Immature natural killer cell (primary cell): ENCODE measurements at places on chromosomes 2 and 18.

DNA sequence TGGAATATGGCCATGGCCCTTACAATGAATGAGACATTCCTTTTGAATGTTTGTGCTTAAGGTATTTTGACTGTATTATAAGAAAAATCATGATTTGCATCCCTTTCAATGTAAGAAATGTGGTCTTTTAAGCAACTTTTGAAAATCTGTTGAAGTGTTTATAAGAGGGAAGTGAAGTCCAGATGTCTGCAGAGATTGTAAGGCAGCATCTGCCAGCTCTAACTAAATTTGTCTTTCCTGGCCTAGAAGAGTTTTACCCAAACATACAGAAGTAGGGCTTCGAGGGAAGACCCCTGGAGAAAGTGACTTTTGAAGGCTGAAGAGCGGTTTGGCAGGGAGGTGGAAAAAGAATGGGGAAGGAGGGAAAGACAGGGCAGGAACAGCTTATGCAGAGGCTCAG, 12.2 kb downstream of the EML6 start:
- no peak overlapping the region for H3K27ac ChIP-seq
- H3K4me1 ChIP-seq, result no peaks in the 10 kb centered on the region
- H3K27me3 ChIP-seq, result peaks cover 7% of the 10 kb centered on the region
- H3K36me3 ChIP-seq, result no peaks in the 10 kb centered on the region

- no peak overlapping the region for H3K4me3 ChIP-seq
- DNase-seq, result no peak
- no peaks in the 10 kb centered on the region for H3K36me3 ChIP-seq
- no peaks in the 10 kb centered on the region for H3K4me1 ChIP-seq
Measured at GRCh38 chr2:52886556-52886955, 881.0 kb upstream of the CHAC2 start.

DNA sequence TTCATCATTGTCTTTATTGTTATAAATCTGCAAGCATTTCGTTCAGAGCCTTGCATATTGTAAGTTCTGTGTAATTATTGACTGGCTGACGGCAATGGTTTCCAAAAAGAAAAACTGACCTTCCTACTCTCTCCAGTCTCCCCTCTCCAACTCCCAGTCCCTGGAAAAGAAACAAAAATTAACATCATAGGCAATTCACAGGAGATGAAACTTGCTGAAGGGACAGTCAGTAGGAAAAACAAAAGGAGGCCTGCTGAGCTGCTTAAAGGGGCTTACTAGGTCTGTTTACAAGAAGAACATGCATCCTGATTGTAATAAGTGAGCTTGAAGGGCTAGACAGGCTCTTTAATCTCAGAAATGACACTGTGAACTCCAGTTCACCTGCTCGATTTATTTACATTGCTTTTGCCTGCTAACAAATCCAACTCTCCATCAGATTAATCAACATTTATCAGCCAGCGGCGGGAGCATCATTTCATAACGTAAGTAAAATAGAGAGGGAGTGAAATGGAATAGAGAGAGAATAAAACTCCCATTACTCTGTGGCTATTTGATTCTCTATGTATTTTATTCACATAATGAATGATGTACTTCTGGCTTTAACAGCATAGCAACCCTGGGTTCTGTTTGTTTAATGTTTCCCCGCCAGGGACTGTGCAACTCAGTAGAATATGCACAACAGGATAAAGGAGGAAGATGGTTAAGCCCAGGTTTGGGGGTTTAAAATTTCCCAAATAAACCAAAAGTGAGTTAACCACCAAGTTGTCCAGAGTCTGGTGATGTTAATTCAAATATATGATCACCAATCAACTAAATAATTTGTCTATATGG, 256.7 kb upstream of the SETBP1 start:
- no peak for DNase-seq
- H3K27me3 ChIP-seq, result peaks cover 2% of the 10 kb centered on the region
- H3K27ac ChIP-seq, result no peak overlapping the region

- no peak for DNase-seq
- H3K4me1 ChIP-seq, result peaks cover 5% of the 10 kb centered on the region
- no peaks in the 10 kb centered on the region for H3K36me3 ChIP-seq
- H3K27me3 ChIP-seq, result peaks cover 3% of the 10 kb centered on the region
- no peak overlapping the region for H3K4me3 ChIP-seq
Measured at GRCh38 chr18:48728204-48728833, 189.5 kb downstream of the CTIF start.

- peaks cover 21% of the 10 kb centered on the region for H3K4me1 ChIP-seq
- peaks cover 6% of the 10 kb centered on the region for H3K27me3 ChIP-seq
- no peaks in the 10 kb centered on the region for H3K36me3 ChIP-seq
- peak overlapping the region; percentile 66 for H3K4me3 ChIP-seq
- H3K27ac ChIP-seq, result no peak overlapping the region
- no peak for DNase-seq
Measured at GRCh38 chr2:58429014-58429875, 188.1 kb upstream of the FANCL start.

- H3K4me3 ChIP-seq, result no peak overlapping the region
- no peak for DNase-seq
- no peaks in the 10 kb centered on the region for H3K27me3 ChIP-seq
- H3K27ac ChIP-seq, result no peak overlapping the region
- H3K4me1 ChIP-seq, result peaks cover 20% of the 10 kb centered on the region
Measured at GRCh38 chr2:203022751-203023150, 8.1 kb downstream of the NBEAL1 start.

DNA sequence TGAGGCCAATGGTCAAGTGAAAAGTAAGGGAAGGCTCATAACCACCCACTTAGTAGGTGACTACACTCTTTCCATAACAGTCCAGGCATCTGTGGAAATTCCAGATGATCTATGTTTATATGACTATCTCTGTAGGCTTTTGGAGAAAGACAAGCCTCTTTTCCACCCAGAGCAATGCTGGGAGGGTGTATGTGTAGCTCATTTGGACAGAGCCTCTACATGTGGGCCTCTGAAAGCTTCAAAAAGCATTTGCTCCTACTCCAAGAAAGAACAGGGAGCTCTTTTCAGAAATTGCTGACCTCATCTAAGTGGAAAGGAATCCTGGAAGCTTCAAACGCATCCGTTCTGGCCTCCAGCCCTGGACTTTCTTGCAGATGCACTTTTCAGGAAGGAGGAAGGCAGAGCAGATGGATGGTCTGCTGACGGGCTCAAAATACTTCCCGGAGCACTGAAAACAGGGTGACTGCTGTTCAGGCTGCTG, 308.7 kb downstream of the LRATD1 start:
- DNase-seq, result no peak
- no peak overlapping the region for H3K27ac ChIP-seq
- no peaks in the 10 kb centered on the region for H3K4me1 ChIP-seq
- H3K36me3 ChIP-seq, result no peaks in the 10 kb centered on the region
- no peaks in the 10 kb centered on the region for H3K27me3 ChIP-seq
- H3K4me3 ChIP-seq, result no peak overlapping the region

DNA sequence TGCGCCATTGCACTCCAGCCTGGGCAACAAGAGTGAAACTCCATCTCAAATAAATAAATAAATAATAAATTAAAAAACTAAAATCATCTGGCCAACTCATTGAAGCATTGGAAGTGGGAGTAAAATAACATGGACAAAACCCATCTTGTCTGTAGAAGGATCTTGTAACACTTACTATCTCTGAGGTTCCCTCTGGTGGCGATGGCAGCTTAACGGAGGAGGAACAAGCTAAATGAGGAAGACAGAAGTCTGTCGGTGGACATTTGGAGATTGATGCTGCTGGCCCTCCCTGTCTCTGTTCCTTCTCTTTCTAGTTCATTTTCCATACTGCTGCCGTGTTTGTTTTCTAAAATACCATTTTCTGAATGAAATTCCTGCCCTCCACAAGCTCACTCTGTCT, 43.4 kb downstream of the ZCCHC2 start:
- H3K4me1 ChIP-seq, result peaks cover 9% of the 10 kb centered on the region
- H3K27ac ChIP-seq, result peak overlapping the region; percentile 67
- DNase-seq, result peak; percentile 12
- no peaks in the 10 kb centered on the region for H3K27me3 ChIP-seq
- peaks cover 70% of the 10 kb centered on the region for H3K36me3 ChIP-seq
- H3K4me3 ChIP-seq, result no peak overlapping the region

- peaks cover 10% of the 10 kb centered on the region for H3K36me3 ChIP-seq
- H3K4me1 ChIP-seq, result peaks cover 25% of the 10 kb centered on the region
- peaks cover under 1% of the 10 kb centered on the region for H3K27me3 ChIP-seq
- no peak overlapping the region for H3K4me3 ChIP-seq
- no peak overlapping the region for H3K27ac ChIP-seq
- no peak for DNase-seq
Measured at GRCh38 chr18:57677262-57678211, 55.9 kb upstream of the NARS1 start.
